ENCODE measurements at places on chromosomes 5 and 9.

DNA sequence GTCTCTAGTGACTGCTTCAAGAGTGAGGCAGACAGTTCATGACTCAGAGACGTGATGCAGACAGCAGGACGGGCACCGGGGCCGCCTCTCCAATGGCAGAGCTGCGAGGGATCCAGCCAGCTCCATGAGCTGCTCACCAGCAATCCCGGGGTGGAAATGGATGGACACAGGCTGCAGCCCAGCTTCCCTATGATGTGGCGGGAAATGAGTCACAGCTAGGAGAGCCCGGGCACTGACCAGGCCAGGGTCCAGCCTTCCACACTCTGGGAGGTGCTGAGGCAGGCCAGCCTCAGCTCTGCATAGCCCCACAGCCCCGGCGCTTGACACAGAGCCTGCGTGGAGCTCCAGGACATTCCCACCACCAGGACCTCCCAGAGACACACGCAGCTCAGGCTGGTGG is 244.8 kb upstream of the IRX2 start:
- no peak for DNase-seq

DNA sequence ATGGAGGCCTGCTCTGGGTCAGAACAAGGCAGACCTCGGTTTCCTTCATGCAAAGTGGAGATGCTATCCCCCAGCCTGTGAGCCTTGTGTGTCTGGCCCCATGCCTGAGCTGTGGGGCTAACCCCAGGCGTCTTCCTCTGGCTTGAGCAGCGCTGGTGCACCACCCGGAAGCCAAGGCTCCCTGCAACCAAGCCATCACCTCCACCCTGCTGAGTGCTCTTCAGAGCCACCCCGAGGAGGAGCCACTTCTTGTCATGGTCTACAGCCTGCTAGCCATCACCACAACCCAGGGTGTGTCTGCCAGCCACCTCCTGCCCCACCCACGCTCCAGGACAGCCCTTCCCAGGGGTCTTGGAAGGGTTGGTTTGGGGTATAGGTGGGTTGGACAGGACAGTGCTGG is 16.2 kb downstream of the REXO4 start:
- DNase-seq = no peak

DNA sequence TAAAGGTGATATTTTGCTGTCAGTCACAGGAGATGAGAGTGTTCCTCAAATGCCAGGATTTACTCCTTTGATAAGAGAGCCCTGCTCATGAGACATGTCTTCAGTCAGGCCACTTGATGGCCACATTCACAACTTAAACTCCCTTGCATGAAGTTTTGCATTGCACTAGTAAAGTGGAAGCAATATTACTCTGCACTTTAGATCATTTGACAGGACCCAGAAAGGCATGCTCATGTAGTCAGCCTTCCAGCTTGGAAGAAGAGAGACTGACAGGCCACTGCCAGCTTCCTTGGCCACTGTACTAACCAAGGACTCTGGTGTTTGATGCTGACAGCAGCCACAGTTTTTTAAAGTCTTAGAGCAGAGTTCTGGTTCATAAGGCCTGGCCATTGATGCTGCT is 42.6 kb downstream of the NPR3 start:
- no peak for DNase-seq

GRCh38 chr5:41751867-41752266 is 118.4 kb downstream of the OXCT1 start:
- no peak for DNase-seq

- DNase-seq = no peak
Observed at GRCh38 chr9:87569008-87569509, 71.4 kb downstream of the DAPK1 start.

- no peak for DNase-seq
Observed at GRCh38 chr5:154046486-154046885, 7.7 kb downstream of the MFAP3 start.

DNA sequence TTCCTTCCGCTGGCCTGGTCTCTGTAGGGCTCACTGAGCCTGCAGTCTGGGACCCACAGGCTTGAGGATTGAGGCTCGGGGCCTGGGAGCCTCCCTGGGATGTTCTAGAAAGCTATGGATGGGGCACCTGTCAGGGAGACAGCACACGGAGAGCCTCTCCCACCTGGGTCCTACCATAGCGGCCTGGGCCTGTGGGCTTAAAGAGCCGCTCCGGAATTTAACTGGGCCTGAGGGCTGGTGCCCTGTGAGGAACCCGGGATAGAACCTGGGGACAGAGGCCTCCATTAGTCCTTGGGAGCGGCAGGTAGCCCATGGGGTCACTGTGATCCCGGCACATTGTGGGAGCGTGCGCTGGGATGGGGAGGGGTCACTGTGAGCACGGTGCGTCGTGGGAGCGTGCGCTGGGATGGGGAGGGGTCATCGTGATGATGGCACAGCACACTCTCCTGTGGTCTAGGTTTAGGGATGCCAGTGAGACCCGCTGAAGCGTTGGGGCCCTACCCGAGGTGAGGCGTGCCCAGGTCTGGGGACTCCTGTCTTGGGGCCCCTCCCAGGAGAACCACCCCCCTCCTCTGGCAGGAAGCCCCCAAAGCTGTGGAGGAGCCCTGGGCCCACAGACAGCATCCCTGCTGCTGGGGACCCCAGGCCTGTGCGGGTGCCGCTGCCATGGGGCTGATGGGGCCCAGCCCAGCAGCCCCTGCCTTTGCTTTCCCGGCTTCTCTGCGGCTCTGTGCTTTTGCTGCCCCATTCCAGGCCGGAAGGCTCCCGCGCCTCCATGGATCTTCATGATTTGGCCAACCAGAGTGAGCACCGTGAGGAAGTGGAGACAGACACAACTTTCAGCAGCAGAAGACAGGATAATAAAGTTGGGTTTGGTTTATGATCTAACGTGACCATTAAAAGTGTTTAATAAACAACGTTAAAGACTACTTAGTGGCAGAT is 3.4 kb upstream of the CEP72 start:
- DNase-seq = no peak

DNA sequence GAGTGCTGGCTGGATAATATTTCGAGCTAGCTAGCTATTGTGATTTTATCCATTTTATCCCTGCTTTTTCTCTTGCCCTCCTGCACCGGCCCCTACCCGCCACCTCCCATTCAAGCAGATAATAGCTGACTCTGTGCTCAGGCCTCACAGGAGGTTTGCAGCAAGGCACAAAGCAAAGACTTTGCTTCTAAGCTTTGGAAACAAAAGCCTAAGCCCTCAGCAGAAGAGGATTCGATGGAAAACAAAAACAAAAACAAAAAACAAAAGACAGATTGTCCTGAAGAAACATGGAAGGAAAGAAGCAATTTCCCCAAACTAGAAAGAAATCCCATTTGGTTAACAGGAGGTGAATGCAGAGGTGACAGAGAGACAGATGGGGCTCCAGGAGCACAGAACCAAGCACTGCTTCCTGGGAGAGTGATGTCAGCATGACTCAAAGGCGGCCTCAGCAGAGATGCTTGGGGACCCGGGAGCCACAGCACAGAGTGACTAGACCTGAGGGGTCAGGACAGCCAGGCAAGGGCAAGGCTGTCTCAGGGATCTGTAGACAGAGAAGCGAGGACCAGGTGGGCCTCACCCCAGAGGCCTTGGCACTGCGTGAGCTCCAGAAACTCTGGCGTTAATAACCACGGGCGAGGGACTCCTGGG is 28.4 kb downstream of the MTX3 start:
- DNase-seq = no peak

- no peak for DNase-seq
Observed at GRCh38 chr5:54534191-54535004, 16.8 kb downstream of the SNX18 start.

Measured in germinal center (tissue), 1 donor.